Muscle of back (tissue), 13 donors: ENCODE measurements at places on chromosomes 4 and X.
A peak's percentile ranks its signal among the peaks of the same experiment; 100 is the strongest.

GRCh38 chr4:6923507-6923906, 13.9 kb downstream of the TBC1D14 start:
- DNase-seq, result no peak

GRCh38 chrX:144681501-144681900, 565.8 kb upstream of the SPANXN1 start:
- no peak for DNase-seq

- no peak for DNase-seq
These were observed 24.7 kb downstream of the TAB3 start for GRCh38 chrX:30864383-30864785.

GRCh38 chrX:153739754-153740486, 15.3 kb downstream of the ABCD1 start:
- no peak for DNase-seq

DNA sequence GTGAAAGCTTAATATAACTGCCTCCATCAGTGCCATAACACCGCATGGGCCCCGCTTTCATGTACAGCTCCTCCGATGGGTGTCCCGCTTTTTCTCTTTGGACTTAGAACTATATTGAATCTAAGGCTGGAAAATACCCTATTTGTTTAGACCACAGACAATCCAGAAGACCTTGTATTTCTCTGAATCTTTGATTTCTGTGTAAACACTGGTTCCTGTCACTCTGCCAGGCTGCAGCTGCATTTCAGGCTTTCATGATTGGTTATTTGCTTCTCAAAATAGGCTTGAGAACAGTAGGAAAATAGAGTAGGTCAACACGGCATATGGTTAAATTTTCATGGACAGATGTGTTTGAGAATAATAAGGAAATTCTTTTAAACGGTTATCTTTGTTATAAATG, 80.0 kb downstream of the NWD2 start:
- DNase-seq, result peak; percentile 1

DNA sequence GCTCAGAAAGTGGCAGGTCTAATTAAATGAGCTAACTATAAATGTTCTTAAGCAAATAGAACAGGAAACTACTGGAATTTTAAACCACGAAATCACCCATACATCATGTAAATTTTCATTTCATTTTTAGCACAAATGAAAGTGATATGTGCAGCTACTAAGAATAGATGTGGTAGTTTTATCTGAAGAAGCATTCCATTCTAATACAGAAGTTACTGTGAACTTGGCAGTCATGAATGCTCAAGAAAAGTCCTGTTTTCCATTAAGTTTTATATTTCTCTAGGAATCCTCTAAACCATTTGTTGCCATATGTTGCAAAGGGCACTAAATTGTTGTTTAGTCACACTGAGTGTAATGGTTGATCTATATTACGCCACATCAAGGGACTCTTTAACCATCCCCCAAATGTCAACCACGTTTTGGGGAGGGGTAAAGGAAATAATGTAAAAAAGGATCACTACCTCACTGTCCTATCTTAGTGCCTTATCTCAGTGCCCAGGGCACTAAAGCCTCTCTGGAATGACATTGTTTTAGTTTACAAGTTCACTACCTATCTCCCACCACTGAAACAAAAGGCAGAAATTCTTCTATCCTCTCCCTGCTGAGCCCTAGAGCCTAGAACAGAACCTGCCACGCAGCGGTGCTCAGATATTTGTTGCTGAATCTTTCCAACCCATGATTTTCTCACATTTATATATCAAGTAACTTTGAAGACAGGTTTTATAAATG, 118.0 kb downstream of the SHISA3 start:
- DNase-seq, result peak; percentile 17

DNA sequence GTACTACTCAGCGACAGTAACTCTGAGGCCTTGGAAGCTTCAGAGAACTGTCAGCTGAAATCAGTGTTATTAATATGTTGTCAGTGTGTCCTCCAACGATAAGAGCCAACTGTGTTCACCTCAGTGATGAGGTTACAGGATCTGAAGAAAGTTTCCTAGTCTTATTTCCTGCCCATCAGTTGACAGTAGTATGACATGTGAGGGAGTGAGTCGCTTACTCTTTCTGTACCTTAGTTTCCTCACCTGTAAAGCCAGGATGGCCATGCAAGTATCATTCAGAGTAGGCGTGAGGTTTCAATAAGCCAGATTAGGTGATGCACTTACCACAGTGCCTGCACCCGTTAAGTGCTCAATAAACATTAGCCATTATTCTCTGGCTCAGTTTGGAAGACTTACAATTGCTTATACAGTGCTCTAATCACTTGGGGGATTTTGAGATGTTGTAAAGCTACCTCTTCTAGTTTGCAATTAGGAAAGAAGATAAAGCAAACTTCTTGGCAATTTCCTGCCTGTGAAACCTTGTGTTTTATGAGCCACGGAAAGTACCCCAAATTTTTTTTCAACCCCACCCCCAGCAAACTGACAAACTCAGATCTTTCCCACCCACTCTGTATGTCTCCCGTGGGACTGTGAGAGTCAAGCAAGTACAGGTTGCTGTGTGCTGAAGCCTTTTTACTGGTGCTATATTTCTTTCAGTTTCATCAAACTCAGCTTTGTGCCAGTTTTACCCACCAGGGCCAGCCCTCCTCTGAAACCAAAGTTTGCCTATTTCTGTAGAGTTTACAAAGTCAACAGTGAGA, 62.2 kb downstream of the ANXA3 start:
- DNase-seq, result no peak

DNA sequence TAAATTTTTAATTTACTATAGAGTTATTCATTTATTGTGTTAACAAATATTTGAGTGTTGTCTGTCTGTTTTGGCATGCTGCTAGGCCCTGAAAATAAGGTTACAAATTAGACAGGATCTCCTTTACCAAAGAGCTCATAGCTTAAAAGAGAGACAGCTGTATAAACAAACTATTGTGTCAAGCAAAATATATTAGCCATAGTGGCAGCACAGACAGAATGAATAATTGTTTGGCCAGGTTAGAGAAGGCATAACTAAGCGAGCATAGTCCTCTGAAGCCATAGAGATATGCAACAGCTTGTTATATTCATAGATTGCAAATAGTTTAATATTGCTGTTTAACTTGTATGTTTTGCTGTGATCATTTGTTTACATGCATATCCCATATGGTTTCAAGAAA, 66.7 kb upstream of the NDUFC1 start:
- DNase-seq, result no peak

GRCh38 chr4:61657016-61657415, 456.9 kb downstream of the ADGRL3 start:
- no peak for DNase-seq

DNA sequence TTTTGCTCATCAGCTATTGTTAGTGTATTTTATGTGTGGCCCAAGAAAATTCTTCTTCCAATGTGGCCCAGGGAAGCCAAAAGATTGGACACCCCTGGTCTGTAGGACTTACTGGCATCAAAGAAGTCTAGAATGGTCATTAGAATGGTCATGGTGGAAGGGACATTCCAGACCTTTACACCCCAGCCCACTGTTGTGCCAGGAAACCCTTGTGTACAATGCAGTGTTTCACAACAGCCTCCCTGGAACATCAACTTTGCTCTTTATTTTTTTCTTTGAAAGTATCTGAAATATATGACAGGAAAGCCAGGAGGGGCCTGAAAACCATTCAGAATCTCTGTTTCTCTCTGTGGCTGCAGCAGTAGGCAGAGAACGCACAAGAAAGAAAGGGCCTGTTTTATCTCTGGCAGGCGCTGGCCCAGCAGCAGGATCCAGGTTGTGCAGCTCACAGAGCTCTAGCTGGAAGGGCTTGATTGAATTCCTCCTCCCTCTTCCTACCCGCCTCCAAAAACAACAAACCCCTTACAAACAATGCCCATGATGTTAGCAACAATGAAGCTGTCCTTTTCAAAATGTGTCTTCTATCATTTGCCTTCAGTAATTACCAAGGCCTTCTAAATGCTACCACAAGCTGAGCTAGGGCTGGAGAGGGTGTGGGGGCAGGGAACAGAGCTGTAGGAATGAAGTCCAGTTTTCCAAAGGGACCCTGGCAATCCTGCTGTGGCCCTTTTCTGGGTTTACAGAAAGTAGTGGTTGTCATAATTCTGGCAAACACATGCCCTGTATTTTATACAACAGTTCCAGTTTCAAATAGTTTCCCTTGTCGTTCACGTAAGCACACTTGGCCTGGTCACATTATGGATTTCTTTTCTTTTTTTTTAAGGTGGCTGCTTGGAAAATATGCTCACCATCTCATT, 32.3 kb upstream of the TFDP3 start:
- DNase-seq, result peak; percentile 37

GRCh38 chrX:110201799-110202198, 116.1 kb downstream of the AMMECR1 start:
- DNase-seq, result no peak

DNA sequence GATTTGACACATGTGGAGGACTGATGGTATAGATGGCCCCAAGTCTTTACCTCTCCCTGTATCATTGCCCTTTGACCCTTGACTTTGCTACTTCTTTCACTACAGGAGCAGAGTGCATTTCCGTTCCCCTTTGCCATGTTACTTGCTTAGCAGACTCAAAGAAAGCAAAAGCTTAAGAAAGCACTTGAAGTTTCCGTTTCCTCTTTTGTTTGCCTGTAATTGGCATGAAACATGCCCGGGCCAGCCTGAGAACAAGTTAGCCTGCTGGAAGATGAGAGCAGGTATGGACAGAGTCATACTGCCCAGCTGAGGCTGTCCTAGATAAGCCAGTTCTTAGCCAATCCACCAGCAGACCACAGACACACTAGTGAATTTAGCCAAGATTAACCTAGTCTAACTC, 206.0 kb downstream of the BCOR start:
- no peak for DNase-seq

DNA sequence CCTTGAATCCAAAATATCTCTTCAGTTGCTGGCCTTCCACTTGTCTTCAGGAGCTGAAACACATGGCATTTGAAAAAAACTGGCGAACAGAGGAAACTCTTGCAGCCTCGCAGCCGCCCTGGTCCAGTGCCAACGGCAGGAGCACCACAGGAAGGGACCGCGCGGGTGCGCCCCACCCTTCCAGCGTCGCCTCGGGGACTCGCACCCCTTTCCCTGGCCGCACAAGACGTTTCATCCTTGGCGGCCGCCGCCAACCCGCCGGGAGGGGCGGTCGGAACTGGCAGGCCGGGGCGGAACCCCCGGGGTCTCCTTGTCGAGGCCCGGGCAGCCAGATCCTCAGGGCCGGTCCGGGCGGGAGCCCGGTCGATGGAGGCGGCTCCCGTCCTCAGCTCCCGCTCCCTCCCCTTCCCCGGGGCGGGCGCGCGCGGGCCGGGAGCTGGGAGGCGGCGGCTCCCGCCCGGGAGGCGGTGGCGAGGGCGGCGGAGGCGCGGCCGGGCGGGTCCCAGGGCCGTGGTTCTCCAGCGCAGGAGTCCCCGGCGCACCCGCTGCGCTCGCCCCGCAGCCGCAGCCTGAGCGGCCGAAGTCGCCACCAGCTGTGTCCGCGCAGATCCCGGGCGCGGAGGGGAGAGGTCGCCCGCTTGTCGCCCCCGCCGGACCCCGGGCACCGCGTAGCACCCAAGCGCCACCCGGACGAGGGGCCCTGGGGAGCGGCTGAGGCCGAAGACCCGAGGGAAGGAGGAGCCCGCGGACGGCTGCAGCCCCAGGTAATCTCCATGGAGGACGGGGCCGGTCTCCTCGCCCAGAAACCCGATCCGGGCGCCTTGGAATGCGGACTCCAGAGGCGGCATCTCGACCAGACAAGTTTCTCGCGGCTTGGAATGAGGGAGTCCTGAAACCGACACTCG, 886 bp upstream of the NDST3 start:
- DNase-seq, result peak; percentile 27

DNA sequence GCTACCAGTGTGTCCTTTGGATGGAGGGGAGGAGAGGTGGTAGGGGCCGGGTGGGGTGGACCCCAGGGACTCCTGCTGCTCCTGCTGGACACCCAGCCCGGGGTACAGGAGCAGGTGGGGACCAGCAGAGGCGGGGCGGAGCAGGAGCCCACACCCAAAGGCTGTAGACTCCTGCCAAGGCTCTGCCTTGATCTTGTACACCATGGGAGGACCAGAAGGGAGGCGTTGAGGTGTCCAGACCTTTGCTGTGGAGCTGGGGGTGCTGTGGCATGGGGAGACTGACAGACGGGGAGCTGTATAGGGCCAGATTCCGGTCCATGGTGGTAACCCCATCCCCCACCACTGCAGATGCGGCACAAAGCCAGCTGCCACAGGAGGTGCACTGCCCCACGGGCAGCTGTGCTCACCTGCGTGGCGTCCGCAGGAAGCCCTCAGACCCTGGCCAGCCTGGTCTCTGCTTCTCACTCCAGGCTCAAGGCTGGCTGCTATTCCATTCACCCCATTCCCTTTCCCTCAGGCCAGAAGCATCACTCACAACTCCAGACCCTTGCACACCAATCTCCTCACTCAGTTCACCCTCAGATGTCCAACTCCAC, 5.0 kb upstream of the SLC26A1 start:
- DNase-seq, result no peak

GRCh38 chr4:113457886-113458285, 303.7 kb downstream of the CAMK2D start:
- no peak for DNase-seq

DNA sequence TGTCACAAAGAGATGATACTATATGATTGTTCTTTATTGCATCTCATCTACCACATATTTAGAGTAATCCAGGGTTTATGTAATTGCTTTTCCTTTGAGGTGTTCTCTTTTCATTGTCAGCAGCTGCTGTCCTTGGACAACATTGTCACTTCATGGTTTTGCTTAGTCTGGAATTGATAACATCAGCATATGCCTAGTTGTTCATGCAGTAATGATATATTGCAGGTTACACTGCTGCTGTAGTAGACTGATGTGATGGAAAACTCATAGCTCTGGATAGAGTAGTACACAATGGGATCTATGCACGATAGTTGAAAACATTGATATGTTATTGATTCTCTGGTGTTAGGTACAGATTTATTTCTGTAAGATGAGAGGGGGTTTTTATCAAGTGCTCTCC, 13.7 kb downstream of the NEIL3 start:
- DNase-seq, result no peak

DNA sequence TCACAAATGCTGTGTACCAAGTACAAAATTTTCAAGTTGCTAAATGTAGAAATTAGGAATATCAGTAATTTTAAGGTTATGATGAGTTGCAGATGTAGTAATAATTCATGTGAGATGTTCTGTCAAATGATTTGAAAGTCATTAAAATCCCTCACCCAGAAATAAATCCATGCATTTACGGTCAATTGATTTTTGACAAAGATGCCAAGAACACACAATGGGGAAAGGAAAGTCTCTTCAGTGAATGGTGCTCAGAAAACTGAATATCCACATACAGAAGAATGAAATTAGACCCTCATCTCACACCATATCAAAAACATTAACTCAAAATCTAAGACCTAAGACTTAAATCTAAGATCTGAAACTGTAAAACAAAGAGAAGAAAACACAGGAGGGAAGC, 12.9 kb upstream of the BMPR1B start:
- DNase-seq, result no peak

DNA sequence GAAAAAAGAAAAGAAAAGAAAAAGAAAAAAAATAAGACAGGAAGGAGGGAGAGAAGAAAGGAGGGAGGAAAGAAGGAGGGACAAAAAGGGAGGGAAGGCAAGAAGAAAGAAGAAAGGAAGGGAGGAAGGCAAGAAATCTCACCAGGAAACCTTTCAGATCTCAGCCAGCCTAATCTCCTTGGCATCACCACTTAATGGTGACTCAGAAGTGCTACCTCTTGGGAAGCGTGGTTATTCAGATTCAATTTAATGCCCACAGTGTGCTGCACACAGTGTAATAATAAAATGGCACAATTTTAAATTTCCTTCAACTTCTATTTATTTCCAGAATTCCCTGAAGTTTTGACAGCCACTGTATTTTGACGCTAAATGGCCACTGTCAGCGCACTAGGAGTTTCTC, 50.3 kb downstream of the DKK2 start:
- no peak for DNase-seq

- DNase-seq, result no peak
These were observed 187.8 kb downstream of the MID1IP1 start for GRCh38 chrX:38989076-38989475.

- DNase-seq, result no peak
These were observed 118.5 kb upstream of the PABPC4L start for GRCh38 chr4:134320048-134320447.
